Brain (organoid and tissue), 16 donors: ENCODE measurements at places on chromosomes 2 and 18.

GRCh38 chr2:47006374-47007222 lies 91.0 kb upstream of the MCFD2 start:
- DNase-seq, result no peak

DNA sequence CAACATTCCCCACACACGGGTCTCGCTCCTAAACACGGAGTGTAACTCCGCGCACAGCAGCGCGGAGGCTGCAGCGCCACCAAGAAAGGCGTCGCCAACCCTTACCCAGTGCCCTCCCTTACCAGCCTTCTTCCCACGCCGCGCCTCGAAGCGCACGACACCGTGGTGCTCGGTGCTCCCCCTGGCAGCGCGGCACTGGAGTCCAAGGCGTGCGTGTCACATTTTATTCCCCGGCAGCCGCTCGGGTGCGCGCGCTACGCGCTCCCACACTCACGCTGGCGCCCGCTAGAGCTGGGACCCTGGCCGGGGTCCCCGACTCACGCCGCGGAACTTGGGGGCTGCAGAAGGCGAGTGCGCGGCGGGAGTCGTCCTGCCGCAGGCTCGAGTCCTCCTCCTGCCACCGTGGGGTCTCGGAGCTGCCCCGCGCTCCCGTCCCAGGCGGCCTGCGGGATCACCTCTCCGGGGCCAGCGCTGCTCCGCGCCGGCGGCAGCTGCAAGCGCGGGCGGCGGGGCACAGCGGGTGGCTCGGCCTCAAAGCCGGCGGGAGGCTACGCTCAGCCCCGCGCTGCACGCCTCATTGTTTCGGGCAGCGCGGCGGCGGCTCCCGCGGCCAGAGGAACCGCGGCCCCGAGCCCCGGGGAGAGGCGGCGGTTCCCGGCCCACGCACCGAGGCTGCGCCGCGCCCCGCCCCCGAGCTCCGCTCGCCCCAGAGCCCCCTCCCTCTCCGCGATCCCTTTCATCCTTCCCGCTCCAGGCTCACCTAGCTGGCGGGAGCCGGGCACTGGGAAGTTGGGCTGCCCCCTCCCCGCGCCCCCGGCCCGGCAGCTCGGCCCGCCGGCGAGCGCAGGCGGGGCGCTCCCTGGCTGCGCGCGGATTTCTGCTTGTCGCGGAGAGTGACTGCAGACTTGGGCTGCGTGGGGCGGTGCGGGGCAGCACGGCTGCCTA lies at the start of gene ST6GAL2:
TSS of gene ST6GAL2 (minus strand) at position 197 of the 945 bp plus-strand sequence. CDS start 42,190 bp downstream, outside the sequence.
- peak; percentile 83 for DNase-seq

DNA sequence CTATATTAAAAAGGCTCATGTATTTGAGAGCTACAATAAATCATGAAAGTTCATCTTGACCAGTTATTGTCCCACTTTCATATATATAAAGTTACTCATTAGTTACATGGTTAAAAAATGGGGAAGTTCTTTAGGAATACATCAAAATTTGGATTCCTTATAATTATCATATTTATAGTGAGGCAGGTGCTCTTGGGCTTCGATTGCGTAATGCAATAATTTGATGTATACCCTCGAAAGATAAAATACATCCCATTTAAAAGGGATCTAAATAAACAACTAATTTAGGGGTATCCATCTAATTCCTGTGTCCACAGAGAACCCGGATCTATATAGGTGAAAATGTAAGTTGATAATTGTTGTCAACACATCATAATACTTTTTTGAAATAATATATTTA lies 444.6 kb downstream of the RIT2 start:
- no peak for DNase-seq

DNA sequence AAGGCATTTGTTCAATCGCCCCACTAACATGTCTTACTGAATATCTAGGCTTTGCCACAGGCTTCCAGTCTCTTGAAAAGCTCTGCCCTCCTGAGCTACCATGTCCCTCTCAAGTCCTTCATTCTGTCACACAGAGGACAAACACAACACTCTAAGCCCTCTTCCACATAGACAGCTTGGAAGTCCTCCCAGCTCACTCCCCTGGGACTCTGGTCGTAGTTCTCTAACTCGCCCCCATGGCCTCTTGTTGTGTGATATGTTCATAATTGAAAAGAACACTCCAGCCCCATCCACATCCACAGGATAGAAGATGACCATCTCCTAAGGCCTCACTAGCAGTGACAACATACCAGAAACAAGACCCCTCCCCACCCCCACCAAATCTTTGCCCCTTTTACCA lies 37.9 kb downstream of the BUB1 start:
- no peak for DNase-seq

DNA sequence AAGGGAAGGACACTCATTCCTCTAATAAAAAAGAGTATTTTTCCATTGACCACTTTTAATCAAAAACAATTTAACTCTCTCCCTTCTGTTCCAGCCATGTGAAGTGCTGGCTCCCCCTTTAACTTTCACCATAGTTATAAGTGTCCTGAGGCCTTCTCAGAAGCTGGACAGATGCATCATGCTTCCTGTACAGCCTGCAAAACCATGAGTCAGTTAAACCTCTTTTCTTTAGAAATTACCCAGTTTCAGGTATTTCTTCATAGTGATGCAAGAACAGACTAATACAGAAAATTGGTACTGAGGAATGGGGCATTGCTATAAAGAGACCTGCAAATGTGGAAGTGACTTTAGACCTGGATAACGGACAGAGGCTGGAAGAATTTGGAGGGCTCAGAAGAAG lies 643.6 kb upstream of the DDX18 start:
- no peak for DNase-seq

- DNase-seq, result no peak
Measured at GRCh38 chr18:79343567-79344207, 52.0 kb upstream of the NFATC1 start.

GRCh38 chr18:35174745-35175144 lies 66.1 kb upstream of the ZNF397 start:
- DNase-seq, result no peak

GRCh38 chr2:109009920-109010610 lies 21.0 kb upstream of the EDAR start:
- no peak for DNase-seq

DNA sequence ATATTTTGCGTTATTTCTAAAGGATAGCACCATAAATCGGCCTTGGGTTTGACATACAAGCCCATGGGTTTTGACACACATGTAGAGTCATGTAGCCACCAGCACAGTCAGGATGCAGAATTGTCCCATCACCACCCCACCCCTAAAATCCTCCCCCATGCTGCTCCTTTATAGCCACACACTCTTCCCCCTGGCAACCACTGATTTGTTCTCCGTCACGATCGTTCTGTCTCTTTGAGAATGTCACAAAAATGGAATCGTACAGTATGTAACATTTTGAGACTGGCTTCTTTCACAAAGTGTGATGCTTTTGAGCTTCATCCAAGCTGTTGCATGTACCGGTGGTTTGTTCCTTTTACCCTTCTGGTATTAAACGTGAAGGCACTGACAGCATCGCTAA lies 39.1 kb downstream of the CRACDL start:
- no peak for DNase-seq

DNA sequence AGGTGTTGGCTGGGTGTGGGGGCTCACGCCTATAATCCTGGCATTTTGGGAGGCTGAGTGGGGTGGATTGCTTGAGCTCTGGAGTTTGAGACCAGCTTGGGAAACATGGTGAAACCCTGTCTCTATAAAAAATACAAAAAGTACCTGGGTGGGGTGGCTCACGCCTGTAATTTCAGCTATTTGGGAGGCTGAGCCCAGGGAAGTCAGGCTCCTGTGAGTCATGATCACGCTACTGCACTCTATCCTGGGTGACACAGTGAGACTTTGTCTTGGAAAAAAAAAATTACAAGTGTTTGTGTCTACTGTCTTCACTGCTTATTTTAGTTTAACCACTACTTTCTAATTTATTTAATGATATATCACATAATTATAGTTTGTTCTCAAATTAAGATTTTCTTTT lies 62.7 kb upstream of the DOCK10 start:
- no peak for DNase-seq

DNA sequence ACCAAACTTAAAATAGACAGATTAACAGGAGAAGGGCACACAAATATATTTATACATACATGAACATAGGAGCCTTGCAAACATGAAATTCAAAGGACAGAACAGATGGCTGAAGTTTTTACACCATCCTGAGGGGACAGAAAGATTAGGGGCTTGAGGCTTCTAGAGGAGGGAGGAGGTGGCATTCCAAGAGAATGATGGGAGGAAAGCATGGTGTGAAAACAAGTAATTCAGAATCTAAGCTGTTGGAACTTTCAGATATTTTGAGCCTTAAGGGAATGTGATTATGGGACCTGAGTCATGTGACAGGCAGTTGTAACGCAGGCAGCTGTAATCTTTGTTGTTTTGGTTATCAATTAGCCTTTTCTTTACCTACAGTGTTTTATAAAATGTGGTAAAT lies 225.2 kb upstream of the SPOPL start:
- no peak for DNase-seq

- DNase-seq, result no peak
Measured at GRCh38 chr18:24727685-24728084, 267.2 kb downstream of the HRH4 start.

DNA sequence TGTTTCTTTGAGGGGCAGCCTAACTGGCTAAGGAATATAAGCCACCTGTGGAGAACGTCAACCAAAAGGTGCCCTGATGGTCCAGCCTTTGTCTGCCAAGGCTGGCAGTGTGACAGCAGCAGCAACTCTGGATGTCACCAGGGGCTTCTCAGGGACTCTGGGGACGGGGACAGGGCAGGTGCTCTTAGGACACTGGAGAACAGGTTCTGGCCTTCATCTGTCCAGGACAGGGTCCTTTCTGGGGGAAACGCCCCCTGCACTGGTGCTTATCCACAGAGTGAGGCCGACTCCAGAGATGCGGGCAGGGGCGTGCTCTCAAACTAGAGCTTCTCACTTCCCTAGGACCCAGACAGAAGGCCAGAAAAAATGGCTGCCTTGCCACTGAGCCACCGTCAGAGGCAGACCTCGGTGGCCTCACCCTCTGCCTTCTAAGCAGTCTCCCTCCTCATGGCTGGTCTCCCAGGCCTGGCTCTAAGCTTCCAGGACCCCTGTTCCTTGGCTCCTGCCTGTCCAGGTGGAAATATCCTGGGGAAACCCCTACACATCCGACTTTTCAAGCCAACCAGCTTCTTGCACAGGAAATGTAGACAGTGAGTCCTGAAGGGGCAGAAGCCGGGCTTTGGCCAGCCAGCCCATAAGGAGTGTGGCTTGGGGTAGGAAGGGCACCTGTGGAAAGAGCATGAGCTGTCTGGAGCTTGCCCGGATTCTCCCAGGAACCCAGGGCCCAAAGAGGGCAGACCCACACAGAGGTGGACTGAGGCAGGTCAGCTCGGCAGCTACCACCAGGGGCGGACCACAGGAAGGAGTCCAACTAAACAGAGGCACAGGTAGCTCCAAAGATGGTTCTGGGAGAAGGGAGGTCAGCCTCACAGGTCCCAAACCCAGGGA lies 11.3 kb upstream of the SFXN5 start:
- no peak for DNase-seq

DNA sequence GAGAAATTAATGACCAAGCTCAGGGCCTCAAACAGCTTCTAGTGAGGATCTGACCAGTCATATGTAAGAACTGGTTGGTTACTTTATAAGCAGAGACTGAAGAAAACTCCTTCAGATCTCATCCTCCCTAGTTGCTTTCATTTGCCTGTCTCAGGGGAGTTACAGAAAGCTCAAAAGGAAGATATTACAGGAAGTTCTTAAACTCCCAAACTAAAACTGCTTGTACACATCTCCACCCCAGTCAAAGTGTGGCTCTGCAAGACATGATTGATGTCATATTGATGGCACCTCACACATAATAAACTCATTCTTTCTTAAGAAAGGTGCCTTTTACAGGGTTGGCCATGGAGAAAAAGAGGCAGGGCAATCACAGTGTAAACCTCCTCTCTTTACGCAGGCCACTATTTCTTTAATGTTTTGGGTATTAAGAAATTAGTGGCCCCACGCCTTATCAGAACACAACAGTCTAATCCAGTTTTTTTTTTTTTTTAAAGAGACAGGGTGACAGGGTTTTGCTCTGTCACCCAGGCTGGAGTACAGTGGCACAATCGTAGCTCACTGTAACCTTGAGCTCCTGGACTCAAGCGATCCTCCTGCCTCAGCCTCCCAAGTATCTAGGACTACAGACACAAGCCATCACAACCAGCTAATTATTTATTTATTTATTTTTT lies 62.6 kb upstream of the STK17B start:
- DNase-seq, result no peak
